ENCODE measurements at places on chromosomes 6 and 20.

GRCh38 chr6:11675601-11676000, 103.0 kb downstream of the ADTRP start:
- no peak for DNase-seq

- DNase-seq = no peak
Observed at GRCh38 chr6:125947615-125948014, 9.0 kb upstream of the HINT3 start.

GRCh38 chr20:31740208-31740607, 1.1 kb downstream of the TPX2 start:
- no peak for DNase-seq

DNA sequence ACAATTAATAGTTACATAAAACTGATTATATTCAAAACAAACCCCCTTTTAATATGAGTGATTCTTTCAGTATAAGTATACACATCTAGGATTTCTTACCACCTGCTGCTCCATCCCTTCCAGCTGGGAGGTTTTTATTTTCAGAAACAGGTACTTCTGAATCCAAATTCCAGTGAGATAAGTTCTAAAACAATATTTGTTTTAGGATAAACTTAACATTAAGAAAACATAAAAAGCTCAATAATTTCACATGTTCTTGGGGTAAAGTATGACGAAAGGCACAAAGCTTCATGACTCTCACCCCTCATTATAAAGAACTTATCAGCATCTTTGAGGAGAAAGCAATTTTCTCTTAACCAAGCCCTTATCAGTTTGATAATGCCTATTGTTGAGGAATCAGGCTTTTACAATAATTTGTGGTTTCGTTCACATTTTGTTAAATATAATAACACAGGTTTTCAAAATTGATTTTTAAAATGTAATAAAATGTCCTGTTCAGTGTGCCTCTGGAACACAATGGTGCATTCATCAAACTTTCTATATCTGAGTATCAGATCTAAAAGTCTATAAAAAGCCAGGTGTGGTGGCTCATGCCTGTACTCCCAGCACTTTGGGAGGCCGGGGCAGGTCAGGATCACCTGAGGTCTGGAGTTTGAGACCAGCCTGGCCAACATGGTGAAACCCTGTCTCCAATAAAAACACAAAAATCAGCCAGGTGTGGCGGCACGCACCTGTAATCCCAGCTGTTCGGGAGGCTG, 4.3 kb downstream of the FAM217A start:
- DNase-seq = no peak

DNA sequence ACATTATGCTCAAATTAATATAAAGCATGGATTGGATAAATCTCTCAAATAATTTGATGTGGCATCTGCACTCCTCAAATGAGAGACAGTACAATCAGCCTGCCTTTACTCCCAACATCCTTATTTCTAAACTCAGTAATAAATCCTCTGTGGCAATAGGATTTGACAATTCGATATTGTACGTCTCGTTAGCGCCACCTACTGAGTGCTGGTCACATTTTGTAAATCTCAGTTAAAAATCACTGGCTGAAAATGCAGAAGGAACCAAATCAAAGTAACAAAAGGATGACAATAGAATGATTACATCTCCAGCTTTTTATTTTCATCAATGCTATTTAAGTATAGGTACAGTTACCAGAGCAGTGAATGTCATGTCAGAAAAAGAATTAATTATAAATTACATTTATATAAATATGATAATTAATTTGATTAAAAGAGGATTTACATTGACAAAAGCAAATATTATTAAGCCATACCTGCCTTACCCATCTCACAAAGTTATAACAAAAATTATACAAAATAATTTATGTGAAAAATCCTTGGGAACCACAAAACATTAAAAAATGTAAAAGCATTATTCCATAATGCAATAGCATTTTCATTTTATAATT, 20.2 kb upstream of the GJE1 start:
- DNase-seq = no peak

All from C1 segment of cervical spinal cord (tissue), 14 donors.